PC-3 (cell line): ENCODE measurements at places on chromosomes 4 and X. TPM values are rescaled to one million over a fixed set of nuclear protein-coding genes. Genes with fewer than 3 reads are reported as not detected.
A peak's percentile ranks its signal among the peaks of the same experiment; 100 is the strongest.

Gene SERPINA7
- total RNA-seq, result not detected in 2 replicates

Gene CSAG2
- total RNA-seq, result not detected in 2 replicates

Gene F8A3
- total RNA-seq, result 0.07 and 2.2 TPM in 2 replicates

Gene XK
- 7.7 and 8.0 TPM in 2 replicates for total RNA-seq

Gene CACNA1F
- total RNA-seq, result not detected in 2 replicates

Gene MAGIX
- 9.3 and 12.5 TPM in 2 replicates for total RNA-seq

Gene NDNF
- 0.04 TPM in 1 of 2 replicates, not detected in the other for total RNA-seq

Gene NKX3-2
- 0.07 TPM in 1 of 2 replicates, not detected in the other for total RNA-seq

Gene ADH1A
- total RNA-seq, result not detected in 2 replicates

Gene PABPC5
- total RNA-seq, result 0.35 and 0.40 TPM in 2 replicates

Gene STPG2
- 0.40 TPM in 1 of 2 replicates, not detected in the other for total RNA-seq

Gene PRSS12
- total RNA-seq, result 0.58 and 1.5 TPM in 2 replicates

- H3K4me3 ChIP-seq, result no peak overlapping the region
- H3K27ac ChIP-seq, result no peak overlapping the region
- H3K36me3 ChIP-seq, result no peaks in the 10 kb centered on the region
- H3K4me1 ChIP-seq, result peaks cover 7% of the 10 kb centered on the region; the same call in 1 of the 2 replicates
- peak; percentile 28 for DNase-seq
- no peaks in the 10 kb centered on the region for H3K27me3 ChIP-seq
Observed at GRCh38 chr4:141435446-141436225, 200.7 kb upstream of the IL15 start.

GRCh38 chr4:624705-625590 lies at the start of gene PDE6B:
Gene PDE6B, plus strand, starts transcription at chr4:625573. Its CDS starts 54 bp downstream, at chr4:625627.
- no peak within 1 kb of the TSS for H3K4me3 ChIP-seq
- H3K27ac ChIP-seq, result no peak within 1 kb of the TSS
- no peaks in the 10 kb centered on the region for H3K4me1 ChIP-seq
- no peak for DNase-seq
- H3K27me3 ChIP-seq, result peaks cover 3% of the 10 kb centered on the region; the same call in 1 of the 2 replicates

- H3K27ac ChIP-seq, result no peak overlapping the region
- H3K4me1 ChIP-seq, result peaks cover 15% of the 10 kb centered on the region
- no peak for DNase-seq
- H3K27me3 ChIP-seq, result no peaks in the 10 kb centered on the region
- H3K4me3 ChIP-seq, result no peak overlapping the region
- no peaks in the 10 kb centered on the region for H3K36me3 ChIP-seq
Observed at GRCh38 chr4:185287031-185287430, 77.6 kb downstream of the SNX25 start.

DNA sequence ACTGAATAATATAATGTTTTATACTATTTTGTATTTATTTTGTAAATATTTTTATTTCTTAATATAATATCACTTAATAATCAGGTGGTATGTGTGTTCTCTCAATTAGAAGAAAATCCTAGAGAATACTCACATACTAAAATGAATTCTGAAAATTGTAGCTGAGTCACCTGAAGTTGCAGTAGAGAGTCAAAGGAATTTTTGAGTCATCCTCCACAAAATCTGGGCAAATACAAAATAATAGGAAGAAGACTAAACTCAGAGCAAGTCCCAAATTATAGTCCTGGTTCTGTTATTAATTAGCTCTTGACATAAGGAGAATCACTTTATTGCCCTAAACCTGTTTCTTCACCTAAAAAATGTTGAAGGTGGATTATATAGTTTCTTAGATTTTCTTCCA lies 57.8 kb downstream of the SPATA4 start:
- H3K4me3 ChIP-seq, result no peak overlapping the region
- H3K27me3 ChIP-seq, result no peaks in the 10 kb centered on the region
- H3K36me3 ChIP-seq, result no peaks in the 10 kb centered on the region
- no peak overlapping the region for H3K27ac ChIP-seq
- peak; percentile 53 for DNase-seq

GRCh38 chr4:74123065-74123728 lies 24.2 kb upstream of the CXCL2 start:
- H3K27ac ChIP-seq, result no peak overlapping the region
- H3K36me3 ChIP-seq, result no peaks in the 10 kb centered on the region
- peak; percentile 25 for DNase-seq
- no peaks in the 10 kb centered on the region for H3K4me1 ChIP-seq
- no peaks in the 10 kb centered on the region for H3K27me3 ChIP-seq

DNA sequence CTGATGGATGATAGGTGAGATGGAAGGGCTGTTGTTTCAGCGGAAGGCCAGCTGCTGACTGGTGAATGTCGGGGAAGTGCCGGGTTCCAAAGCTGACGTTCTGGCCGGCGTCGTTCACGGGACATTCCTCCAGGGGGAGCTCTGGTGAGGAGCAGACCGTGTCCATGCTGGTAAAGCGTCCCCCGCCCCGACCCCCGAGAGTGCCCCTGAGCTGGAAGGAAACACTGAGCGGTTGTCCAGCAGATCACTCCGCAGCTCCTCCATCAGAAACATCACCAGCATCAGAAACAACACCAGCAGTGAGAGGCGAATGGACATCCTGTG lies 18.6 kb upstream of the ADRA2C start:
- no peak for DNase-seq
- no peaks in the 10 kb centered on the region for H3K4me1 ChIP-seq
- H3K27me3 ChIP-seq, result peaks cover 43% of the 10 kb centered on the region
- no peak overlapping the region for H3K27ac ChIP-seq
- H3K4me3 ChIP-seq, result no peak overlapping the region

GRCh38 chr4:10596586-10597290 lies 87.8 kb downstream of the CLNK start:
- no peak for DNase-seq
- H3K4me3 ChIP-seq, result no peak overlapping the region
- H3K27ac ChIP-seq, result no peak overlapping the region
- H3K27me3 ChIP-seq, result no peaks in the 10 kb centered on the region

GRCh38 chr4:21571100-21571499 lies 377.5 kb downstream of the KCNIP4 start:
- no peaks in the 10 kb centered on the region for H3K4me1 ChIP-seq
- no peaks in the 10 kb centered on the region for H3K36me3 ChIP-seq
- no peak for DNase-seq
- H3K4me3 ChIP-seq, result no peak overlapping the region
- H3K27ac ChIP-seq, result no peak overlapping the region
- peaks cover 5% of the 10 kb centered on the region; the same call in 1 of the 2 replicates for H3K27me3 ChIP-seq

- H3K27me3 ChIP-seq, result no peaks in the 10 kb centered on the region
- H3K4me1 ChIP-seq, result no peaks in the 10 kb centered on the region
- peak; percentile 26 for DNase-seq
- no peak overlapping the region for H3K27ac ChIP-seq
- H3K4me3 ChIP-seq, result no peak overlapping the region
- H3K36me3 ChIP-seq, result no peaks in the 10 kb centered on the region
Observed at GRCh38 chr4:14428125-14428524, 574.2 kb upstream of the CPEB2 start.

- H3K4me3 ChIP-seq, result no peak overlapping the region
- no peaks in the 10 kb centered on the region for H3K36me3 ChIP-seq
- H3K27me3 ChIP-seq, result no peaks in the 10 kb centered on the region
- H3K27ac ChIP-seq, result no peak overlapping the region
- no peaks in the 10 kb centered on the region for H3K4me1 ChIP-seq
Observed at GRCh38 chr4:83196921-83197320, 82.4 kb upstream of the PLAC8 start.

DNA sequence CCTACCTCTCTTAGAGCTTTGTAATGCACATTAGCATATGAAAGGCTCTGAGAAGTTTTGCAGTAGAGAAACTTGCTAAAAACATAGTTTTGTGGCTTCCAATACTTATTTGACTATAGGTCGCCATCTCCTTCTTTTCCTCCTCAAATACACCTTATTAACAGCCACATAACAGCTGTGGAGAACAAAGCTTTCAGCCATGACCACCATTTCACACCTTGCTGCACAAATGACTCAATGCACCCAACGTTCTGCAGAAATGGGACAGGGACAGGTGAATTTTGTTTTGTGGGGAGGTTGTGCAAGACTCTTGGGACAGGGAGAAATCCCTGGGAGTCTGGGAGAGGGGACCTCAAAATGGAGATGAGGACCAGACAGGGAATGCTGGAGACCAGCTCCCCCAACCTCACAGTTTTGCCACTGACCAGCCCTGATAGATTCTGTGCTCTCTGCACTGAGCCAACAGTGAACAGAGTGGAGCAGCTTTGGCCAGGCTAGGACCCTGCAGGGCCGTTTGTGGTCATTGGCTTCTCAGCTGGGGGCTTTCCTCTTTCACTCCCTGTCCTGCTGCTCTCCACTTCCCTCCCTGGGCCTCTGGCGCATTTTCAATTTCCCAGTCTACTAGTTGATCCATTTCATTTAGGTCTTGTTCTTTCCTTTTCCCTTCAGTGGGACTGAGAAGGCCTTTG lies 16.6 kb downstream of the FRMPD3 start:
- H3K36me3 ChIP-seq, result no peaks in the 10 kb centered on the region
- no peak overlapping the region for H3K4me3 ChIP-seq
- no peaks in the 10 kb centered on the region for H3K4me1 ChIP-seq
- no peaks in the 10 kb centered on the region for H3K27me3 ChIP-seq
- DNase-seq, result no peak

- DNase-seq, result no peak
- H3K4me3 ChIP-seq, result no peak overlapping the region
- no peaks in the 10 kb centered on the region for H3K4me1 ChIP-seq
- no peaks in the 10 kb centered on the region for H3K36me3 ChIP-seq
- H3K27ac ChIP-seq, result no peak overlapping the region
Observed at GRCh38 chr4:3238721-3239120, 10.2 kb upstream of the MSANTD1 start.

DNA sequence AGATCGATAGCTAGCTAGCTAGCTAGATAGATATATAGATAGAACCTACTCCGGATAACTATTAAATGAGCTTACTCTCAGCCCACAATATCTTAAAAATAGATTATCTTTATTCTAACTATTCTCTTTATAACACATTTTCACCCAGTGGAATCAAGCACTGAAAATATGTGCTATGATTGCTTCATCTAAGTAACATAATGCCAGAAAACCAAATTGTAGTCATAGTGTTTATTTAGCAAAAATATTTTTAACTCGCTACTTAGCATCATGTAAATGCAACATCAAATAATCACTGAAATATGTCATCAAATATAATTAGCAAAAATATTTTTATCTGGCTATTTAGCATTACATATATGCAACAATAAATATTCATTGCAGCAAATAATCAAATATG lies 1.5 kb downstream of the TMEM156 start:
- no peak for DNase-seq
- H3K27me3 ChIP-seq, result no peaks in the 10 kb centered on the region
- H3K36me3 ChIP-seq, result peaks cover 11% of the 10 kb centered on the region; the same call in 1 of the 2 replicates
- H3K27ac ChIP-seq, result peak overlapping the region; percentile 100
- peaks cover 46% of the 10 kb centered on the region for H3K4me1 ChIP-seq
- peak overlapping the region; percentile 89 for H3K4me3 ChIP-seq

DNA sequence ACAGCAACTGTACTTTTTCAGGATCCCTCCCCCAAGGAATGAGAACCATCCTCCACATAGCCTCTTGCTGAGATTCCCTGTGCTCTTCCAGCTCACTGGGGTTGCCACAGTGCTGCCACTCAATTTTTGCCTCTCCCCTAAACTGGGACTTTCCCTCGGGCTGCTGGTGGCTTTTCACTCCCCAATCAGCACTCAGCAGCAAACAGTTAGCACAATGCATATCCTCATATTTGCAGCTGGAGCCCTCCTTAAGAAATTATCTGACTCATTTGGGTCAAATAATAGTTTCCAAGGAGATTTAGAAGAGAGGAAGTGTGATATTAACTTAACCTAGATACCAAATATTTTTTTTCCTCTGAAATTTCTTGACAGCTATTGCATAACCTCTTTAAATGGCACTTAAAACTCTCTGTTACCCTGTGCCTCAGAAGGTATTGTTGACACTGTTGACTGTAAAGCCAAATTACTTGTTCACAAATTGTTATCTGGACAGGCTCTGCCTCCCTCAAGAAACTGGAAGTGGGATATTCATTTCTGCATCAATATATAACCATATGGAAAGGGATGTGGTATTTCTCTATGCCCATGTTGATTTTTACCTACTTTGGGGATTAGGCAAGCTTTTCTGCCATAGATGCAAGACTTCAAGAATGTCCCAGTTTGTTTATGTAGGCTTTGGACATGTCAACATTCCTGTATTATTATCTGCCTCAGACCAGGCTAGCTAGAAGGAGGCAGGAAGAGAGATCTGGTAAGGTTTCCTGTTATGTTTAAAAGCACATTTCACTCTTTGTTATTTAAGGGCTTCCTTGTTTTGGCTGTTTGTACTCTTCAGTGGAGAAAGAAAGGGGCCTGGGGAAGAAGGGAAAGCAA lies 58.0 kb downstream of the SEPTIN11 start:
- H3K27me3 ChIP-seq, result no peaks in the 10 kb centered on the region
- H3K27ac ChIP-seq, result peak overlapping the region; percentile 1; the same call in 1 of the 2 replicates
- H3K4me1 ChIP-seq, result peaks cover 33% of the 10 kb centered on the region
- H3K36me3 ChIP-seq, result peaks cover 22% of the 10 kb centered on the region
- H3K4me3 ChIP-seq, result no peak overlapping the region

GRCh38 chr4:139523076-139523475 lies 32.9 kb downstream of the SETD7 start:
- H3K27ac ChIP-seq, result no peak overlapping the region
- peak; percentile 57 for DNase-seq
- H3K27me3 ChIP-seq, result no peaks in the 10 kb centered on the region
- H3K4me1 ChIP-seq, result peaks cover 23% of the 10 kb centered on the region
- H3K36me3 ChIP-seq, result peaks cover 20% of the 10 kb centered on the region
- H3K4me3 ChIP-seq, result no peak overlapping the region

GRCh38 chr4:6466756-6467381 lies 5.5 kb downstream of the PPP2R2C start:
- H3K27me3 ChIP-seq, result no peaks in the 10 kb centered on the region
- no peak overlapping the region for H3K4me3 ChIP-seq
- peaks cover 12% of the 10 kb centered on the region for H3K4me1 ChIP-seq
- no peak for DNase-seq
- H3K36me3 ChIP-seq, result no peaks in the 10 kb centered on the region

- no peak overlapping the region for H3K4me3 ChIP-seq
- no peak overlapping the region for H3K27ac ChIP-seq
Observed at GRCh38 chrX:32183066-32183465, 1028.3 kb downstream of the DMD start.

GRCh38 chr4:125369098-125369497 lies 54.3 kb downstream of the FAT4 start:
- H3K4me3 ChIP-seq, result peak overlapping the region; percentile 53
- no peak for DNase-seq
- H3K27me3 ChIP-seq, result no peaks in the 10 kb centered on the region

- H3K27ac ChIP-seq, result no peak overlapping the region
- H3K4me1 ChIP-seq, result no peaks in the 10 kb centered on the region
- no peaks in the 10 kb centered on the region for H3K27me3 ChIP-seq
- H3K4me3 ChIP-seq, result no peak overlapping the region
- DNase-seq, result no peak
- H3K36me3 ChIP-seq, result no peaks in the 10 kb centered on the region
Observed at GRCh38 chrX:113548308-113549015, 707.8 kb upstream of the AMOT start.

- H3K36me3 ChIP-seq, result no peaks in the 10 kb centered on the region
- H3K4me1 ChIP-seq, result no peaks in the 10 kb centered on the region
- H3K4me3 ChIP-seq, result no peak overlapping the region
- no peak overlapping the region for H3K27ac ChIP-seq
Observed at GRCh38 chr4:2968381-2968780, 5.0 kb downstream of the GRK4 start.

DNA sequence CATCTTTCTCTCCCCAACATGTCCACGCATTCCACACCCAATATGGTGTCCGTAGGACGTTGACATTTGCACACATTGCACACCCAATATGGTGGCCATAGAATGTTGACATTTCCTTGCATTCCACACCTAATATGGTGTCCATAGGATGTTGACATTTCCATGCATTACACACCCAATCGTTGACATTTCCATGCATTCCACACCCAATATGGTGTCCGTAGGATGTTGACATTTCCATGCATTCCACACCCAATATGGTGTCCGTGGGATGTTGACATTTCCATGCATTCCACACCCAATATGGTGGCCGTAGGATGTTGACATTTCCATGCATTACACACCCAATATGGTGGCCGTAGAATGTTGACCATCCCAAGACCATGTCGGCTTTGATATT lies 88.4 kb upstream of the SHOX start:
- H3K4me1 ChIP-seq, result no peaks in the 10 kb centered on the region
- H3K36me3 ChIP-seq, result no peaks in the 10 kb centered on the region
- H3K4me3 ChIP-seq, result no peak overlapping the region
- no peak overlapping the region for H3K27ac ChIP-seq
- no peak for DNase-seq
- H3K27me3 ChIP-seq, result peaks cover 9% of the 10 kb centered on the region; the same call in 1 of the 2 replicates
